ENCODE measurements at places on chromosomes 5 and 9.

DNA sequence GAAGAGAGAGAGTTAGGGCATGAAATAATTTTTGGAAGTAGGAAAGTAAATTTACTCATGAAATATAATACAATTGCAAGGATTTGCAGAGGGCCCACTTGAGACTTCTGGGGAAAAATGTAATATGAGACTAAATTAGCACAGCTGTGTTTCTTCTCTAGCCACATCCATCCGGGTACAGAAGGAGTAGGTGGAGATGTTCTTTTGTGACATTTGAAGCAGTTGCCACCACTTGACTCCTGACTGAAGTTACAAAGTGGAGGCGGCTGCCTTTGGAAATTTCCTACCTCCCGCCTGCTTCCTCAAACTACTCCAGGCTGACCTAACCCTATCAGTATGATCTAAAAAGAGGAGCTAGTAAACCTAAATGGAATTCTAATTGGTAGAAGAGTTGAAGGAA is 58.1 kb upstream of the SHISAL2B start:
- no peak for DNase-seq

DNA sequence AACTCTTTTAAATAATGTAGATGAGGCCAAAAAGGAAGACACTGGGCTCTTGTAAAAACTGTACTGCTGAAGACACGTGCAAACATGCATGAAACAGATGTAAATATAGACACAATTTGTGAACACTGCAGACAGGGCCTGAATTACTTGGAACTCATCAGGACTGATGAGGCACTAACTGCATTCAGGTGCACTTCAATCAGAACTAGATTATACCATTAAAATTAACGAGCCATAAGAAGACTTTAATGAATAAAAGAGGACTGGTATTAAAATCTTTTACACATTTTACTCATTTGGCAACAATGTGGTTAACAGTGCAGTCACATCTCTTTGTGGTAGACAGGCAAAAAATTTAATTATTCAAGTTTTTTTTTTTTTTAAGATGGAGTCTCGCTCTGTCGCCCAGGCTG is 13.4 kb upstream of the ZCCHC9 start:
- no peak for DNase-seq

DNA sequence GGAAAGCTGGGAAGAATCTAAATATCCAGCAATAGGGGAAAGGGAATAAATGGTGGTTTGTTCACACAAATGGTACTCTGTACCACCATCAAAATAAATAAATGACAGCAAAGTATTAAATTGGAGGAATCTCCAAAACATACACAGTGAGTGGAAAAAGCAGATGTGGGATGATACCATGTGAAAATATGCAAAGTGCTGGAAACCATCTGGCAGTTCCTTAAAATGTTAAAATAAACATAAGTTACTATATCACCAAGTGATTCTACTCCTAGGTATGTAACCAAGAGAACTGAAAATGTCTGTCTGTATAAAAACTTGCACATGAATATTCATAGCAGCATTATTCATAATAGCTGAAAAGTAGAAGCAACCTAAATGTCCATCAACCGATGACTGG is 41.9 kb upstream of the TEX48 start:
- no peak for DNase-seq

GRCh38 chr5:167726642-167727041 is 564.8 kb upstream of the WWC1 start:
- DNase-seq = no peak

DNA sequence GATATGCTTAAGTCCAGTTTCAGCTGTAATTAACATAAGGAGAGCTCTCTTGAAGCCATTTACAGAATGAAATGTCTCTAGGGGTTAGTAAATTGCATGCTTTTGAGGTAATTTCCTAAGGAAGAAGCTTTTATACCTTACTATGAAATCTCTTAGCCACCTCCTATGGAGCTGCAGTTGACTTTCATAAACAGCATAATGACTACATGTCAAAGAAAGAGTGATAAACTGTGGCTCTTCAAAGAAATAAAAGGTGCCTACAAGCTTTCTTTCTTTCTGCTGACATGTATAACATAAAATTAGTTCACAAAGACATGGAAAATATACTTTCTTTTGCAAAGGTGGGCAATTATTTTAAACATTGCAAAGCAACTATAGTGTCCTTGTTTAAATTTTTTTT is 90.8 kb downstream of the TMEM167A start:
- no peak for DNase-seq

DNA sequence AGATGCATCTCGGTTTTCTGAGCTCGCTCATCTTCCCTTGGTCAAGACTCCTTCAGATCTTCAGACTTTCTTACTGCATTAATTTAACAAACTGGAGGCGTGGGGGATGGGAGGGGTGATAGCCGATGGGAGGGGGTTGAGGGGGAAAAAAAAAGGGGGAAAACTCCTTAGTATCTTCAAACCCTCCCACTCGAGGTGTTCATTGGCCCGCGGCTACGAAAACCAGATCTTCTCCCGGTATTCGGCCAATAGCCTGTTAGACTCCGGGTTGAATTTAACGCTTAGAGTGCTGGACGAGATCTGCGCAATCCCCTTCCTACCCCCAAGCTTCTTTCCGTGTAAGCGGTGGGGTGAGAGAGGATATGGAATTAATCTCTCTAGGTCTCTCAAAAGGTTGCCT is 689 bp upstream of the GLRA1 start:
- DNase-seq = no peak

DNA sequence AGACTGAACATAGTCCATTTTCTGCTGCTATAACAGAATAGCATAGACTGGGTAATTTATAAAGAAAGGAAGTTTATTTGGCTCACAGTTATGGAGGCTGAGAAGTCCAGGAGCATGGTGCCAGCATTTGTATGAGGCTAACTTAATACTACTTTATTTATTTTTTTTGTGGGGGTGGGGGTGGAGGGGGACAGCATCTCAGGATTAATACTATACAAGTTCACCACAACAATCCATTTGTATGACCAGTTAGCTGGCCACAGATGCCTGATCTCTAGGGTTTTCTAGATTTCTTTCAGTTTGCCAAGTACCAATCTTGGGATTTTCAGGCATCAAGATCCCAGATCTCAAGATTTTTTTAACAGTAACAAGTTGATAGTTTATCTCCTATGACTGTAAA is 20.3 kb downstream of the ANGPTL2 start:
- DNase-seq = no peak

DNA sequence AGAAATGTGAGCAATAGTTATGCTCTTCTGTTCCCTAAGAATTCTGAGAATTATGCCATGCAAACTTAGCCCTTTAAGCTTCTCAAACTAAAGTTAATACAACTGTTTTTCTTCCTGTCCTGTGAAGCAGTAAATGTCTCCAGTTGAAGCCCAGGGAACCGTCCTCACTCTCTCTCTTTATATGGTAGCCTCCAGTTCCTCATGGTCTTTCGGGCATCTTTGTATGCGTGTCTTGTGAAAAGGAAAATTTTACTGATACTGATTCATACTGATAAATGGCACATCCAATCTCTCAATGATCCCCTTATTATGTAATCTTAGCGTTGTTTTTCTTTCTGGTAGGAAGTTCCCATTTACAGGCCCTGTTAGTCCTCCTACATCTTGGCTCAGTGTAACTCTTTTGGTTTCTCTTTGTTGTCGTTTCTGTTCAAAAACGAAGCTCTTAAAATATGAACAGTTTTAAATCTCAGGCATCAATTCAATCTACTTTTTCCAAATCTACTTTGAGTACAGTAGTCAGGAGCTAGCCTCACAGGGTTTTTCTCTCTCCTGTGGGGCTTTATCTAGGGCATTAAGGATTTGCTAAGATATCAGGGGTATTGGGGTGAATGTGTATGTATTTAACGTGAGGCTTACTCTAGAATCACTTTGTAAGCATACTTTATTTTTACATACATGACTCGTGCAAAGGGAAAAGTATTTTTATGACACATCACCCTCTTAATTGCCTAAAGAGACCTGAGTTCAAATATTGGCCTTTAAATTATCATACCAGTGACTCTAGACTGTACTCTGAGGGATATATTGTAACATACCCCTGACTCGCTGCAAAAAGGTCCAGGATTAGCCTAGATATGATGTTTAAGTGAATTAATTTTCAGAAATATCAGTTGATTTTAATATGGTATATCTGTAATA is 258.0 kb downstream of the NR3C1 start:
- no peak for DNase-seq

- DNase-seq = no peak
Observed at GRCh38 chr5:77232574-77233358, 22.3 kb downstream of the PDE8B start.

DNA sequence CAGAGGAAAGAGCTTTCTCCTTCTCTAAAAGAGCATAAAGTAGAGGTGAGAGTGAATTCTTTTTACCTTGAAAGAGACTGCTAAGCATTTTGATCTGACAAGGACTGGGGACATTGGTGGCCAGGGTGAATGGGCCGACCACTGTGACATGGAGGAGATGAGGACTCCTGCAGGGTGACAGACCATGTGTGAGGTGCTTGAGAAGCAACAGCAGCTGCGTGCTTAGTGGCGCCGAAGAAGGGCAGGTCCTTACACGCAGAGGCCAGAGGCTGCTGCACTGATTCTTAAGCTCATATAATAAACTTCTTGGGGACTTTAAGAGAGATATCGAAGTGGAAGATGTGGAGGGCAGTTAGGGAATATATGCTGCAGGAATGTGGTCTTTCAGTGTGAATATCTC is 8.7 kb upstream of the JAKMIP2 start:
- no peak for DNase-seq

- peak; percentile 20 for DNase-seq
Observed at GRCh38 chr5:155554500-155554899, 540.9 kb downstream of the KIF4B start.

GRCh38 chr9:78213712-78214111 is 22.2 kb upstream of the CEP78 start:
- DNase-seq = no peak

DNA sequence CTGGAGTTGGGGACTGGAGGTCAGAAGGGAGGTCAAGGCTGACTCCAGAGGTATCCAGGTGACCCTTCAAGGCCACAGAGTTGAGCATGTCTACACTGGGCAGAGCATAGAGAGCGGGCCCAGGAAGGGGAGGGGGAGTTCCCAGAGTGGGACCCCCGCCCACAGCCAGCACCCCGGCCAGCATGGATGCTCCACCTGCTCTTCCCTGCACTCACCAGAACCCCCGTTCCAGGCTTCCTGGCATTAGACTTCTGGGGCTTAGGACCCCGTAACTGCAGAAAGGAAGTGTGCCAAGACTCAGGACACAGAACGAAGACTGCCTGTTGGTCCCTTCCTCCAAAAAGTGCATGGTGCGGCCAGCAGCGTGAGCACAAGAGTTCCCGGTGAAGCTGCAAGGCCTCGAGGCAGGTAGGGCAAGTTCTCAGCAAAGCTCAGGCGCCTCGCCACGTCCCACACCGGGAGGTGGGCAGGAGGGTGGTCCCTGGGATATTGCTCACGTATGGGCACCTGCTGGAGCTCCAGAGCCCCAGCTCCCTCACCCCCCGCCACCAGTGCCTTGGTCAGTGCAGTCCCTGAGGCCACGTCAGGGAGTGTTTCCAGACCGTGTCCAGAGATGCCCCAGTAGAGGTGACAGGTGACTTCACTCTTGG is 13.8 kb downstream of the ABO start:
- no peak for DNase-seq

DNA sequence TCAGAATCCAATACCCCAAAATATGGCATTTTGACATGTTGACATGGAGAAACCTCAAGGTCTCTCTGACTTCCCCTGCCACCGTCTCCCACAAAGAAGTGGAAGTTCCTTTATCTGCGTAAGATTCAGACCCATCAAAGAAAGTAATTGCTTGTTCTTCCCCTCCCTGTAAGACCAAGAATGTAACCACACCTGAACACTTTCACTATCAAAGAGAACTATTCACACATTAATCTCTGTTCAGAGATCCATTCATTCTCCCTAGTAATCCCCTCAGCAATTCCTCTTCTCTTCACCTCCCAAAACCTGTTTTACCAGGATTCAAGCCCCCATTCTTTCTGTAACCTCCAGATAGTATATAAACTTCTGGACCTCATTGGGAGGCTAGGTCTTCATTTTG is 4.1 kb upstream of the SLC1A1 start:
- DNase-seq = no peak

DNA sequence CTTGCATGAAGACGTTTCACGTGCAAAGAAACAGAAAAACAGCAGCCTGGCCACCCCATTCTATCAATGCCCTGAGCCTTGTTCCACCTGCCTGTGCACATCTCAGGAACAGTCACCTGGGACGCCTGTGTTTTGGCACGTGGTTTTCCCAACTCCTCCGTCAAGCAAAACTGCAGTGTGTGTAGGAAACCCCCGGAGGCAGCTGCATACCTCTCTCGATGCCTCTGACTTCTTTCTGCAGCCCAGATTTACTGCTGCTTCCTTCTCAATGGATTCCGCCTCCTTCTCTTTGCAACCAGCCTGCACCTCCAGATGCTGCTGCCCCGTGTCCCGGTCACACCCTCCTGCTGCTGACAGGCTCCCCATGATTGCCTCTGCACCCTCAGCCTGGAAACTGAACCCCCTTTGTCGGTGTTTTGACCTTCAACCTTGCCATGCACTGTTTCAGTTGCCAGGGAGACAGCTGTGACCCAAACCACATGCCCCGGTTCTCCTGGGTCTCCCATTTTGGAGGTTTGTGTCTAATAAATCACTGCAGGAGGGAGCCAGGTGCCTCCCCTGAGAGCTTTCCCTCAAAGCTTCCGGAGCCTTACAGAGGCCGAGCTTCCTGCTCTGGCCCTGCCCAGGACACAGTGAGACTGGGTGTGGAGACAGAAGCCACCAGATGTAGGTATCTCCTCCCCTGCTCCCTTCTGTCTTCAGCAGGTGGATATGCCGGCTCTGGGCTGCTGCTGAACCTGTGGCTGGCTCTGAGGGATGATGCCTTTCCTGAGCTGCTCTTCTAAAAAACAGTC is 395.5 kb upstream of the IRX1 start:
- DNase-seq = no peak

- no peak for DNase-seq
Observed at GRCh38 chr5:179867476-179867875, 8.9 kb upstream of the MRNIP start.

- no peak for DNase-seq
Observed at GRCh38 chr9:137006116-137007003, 10.0 kb upstream of the CLIC3 start.

- no peak for DNase-seq
Observed at GRCh38 chr9:78221425-78221824, 14.4 kb upstream of the CEP78 start.

- DNase-seq = no peak
Observed at GRCh38 chr9:38110476-38110875, 41.4 kb upstream of the SHB start.

DNA sequence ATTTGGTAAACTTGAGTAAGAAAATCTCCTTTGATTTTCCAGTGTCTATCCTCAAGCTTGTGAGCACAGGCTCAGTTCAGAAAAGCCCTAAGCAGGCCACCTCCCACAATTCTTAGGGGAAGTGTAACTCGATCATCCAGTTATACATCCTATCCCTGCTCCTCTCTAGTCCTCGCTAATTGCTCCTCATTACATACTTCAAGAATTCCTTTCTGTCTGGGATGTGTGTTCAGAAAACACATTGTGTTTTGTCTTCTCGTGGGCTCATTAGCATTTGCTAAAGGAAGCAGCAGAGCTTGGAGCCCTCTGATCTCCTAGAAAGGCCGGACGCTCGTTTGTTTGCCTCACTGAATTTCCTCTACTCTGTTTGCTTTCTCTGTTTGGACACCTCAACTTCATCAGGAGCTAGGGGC is 268.2 kb upstream of the RFX3 start:
- DNase-seq = no peak

- DNase-seq = no peak
Observed at GRCh38 chr9:135949501-135950134, 11.6 kb downstream of the UBAC1 start.

- peak; percentile 82 for DNase-seq
Observed at GRCh38 chr9:128684325-128685199, 4.5 kb upstream of the SET start.

Data from urothelium cell line (cell line).